ENCODE measurements at places on chromosomes 12 and 14. TPM values are rescaled to one million over a fixed set of nuclear protein-coding genes. Genes with fewer than 3 reads are reported as not detected.

Gene KLRK1
- not detected for total RNA-seq

Gene C12orf50
- total RNA-seq: not detected

Gene ARHGDIB
- 1.1 TPM for total RNA-seq

Gene GDF11
- total RNA-seq: 2.8 TPM

Gene TCL1B
- not detected for total RNA-seq

Gene ASPG
- not detected for total RNA-seq

Gene PCBP2
- total RNA-seq: 202 TPM

Gene CLEC4A
- total RNA-seq: 0.28 TPM

Gene RIMBP2
- 0.18 TPM for total RNA-seq

Gene WNT1
- total RNA-seq: not detected

Gene PHETA1
- 4.6 TPM for total RNA-seq

Gene SIX1
- total RNA-seq: 2.8 TPM

Gene NXPH4
- 0.65 TPM for total RNA-seq

Gene TOMM20L
- total RNA-seq: not detected

Gene GCN1
- total RNA-seq: 102 TPM

Gene KRT77
- total RNA-seq: not detected

Gene CCDC197
- not detected for total RNA-seq

Gene RNU4-1
- under 0.01 TPM for total RNA-seq

Gene P2RX2
- not detected for total RNA-seq

Gene MDGA2
- total RNA-seq: under 0.01 TPM

Gene OTOGL
- 0.14 TPM for total RNA-seq

Gene COCH
- total RNA-seq: 0.14 TPM

Gene PMCH
- not detected for total RNA-seq

Gene IL22
- total RNA-seq: not detected

Gene TTC7B
- total RNA-seq: 10.1 TPM

Gene TPH2
- total RNA-seq: not detected

Gene FAM234B
- 4.4 TPM for total RNA-seq

Gene TDRD9
- total RNA-seq: 0.37 TPM

Gene EAPP
- 63.9 TPM for total RNA-seq
